ENCODE measurements at places on chromosomes 3 and 15. TPM values are rescaled to one million over a fixed set of nuclear protein-coding genes. Genes with fewer than 3 reads are reported as not detected.

MESP2 gene
- not detected for total RNA-seq

HIGD2B gene
- not detected for total RNA-seq

SEMA3G gene
- total RNA-seq: 11.5 TPM

ATXN7 gene
- total RNA-seq: 42.9 TPM

BSN gene
- total RNA-seq: 0.44 TPM

ZNF80 gene
- total RNA-seq: not detected

PLA2G4F gene
- not detected for total RNA-seq

TLR9 gene
- total RNA-seq: not detected

NMD3 gene
- total RNA-seq: 54.6 TPM

Measured in tibial nerve (tissue), 4 donors.